ENCODE measurements at places on chromosomes 12 and 14.
A peak's percentile ranks its signal among the peaks of the same experiment; 100 is the strongest.

- DNase-seq: no peak
Measured at GRCh38 chr14:93301821-93302447, 30.9 kb downstream of the BTBD7 start.

DNA sequence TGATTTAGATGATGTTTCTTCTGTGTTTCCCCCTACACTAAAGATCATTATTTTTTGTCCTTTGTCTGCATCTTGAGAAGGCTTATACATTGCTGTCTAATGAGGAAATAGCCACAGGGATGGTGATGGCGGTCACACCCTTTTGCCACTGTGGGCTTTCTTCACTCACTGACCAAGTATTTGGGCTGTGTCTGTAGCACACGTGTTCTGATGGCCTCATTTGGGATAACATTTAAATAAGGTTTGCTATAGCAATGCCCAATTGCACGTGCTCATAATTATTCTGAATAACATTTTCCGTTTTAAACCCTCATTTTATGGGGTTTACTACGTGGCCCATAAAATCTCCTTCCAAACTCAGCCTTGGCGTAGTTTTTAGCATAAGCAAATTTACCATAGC lies 230.3 kb upstream of the PRICKLE1 start:
- DNase-seq: no peak

DNA sequence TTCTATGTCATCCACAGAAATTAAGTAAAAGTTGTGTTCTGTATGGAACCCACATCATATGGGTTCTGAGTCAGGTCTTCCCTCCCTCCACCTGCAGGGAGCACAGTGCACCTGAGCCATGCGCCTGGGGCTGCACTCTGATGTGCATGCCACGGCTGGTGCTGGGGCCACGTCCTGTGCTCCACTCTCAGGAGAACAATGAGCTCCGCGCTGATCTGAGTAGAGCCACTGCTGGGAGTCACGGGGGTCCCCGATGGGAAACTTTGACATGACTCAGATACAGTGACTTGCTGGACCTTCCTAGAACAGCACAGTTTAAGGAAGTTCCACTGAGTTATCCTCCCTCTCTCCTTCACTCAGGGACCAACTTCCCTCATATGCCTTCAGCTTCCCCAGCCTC lies 683.4 kb downstream of the TMEM121 start:
- peak; percentile 57 for DNase-seq

GRCh38 chr12:61536525-61536924 lies 723.7 kb upstream of the USP15 start:
- no peak for DNase-seq

DNA sequence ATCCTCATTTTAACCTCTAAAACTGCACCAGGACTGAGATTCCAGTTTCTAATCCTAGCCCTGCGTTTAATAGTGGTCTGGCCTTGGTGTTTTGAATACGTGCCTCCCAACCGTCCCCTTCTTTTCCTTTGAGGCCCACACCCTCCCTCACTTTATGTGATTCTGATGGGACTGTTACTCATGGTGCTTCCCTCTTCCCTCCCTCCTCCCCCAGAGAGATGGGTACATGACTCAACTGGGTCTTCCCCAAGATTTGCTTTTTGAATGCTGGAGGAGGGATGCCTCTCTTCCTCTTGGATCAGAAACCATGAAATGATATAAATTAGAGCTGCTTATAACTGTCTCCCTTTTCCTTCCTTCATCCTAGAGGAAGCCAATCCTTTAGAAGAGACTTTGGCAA lies 8.2 kb upstream of the PPP2R5E start:
- no peak for DNase-seq

DNA sequence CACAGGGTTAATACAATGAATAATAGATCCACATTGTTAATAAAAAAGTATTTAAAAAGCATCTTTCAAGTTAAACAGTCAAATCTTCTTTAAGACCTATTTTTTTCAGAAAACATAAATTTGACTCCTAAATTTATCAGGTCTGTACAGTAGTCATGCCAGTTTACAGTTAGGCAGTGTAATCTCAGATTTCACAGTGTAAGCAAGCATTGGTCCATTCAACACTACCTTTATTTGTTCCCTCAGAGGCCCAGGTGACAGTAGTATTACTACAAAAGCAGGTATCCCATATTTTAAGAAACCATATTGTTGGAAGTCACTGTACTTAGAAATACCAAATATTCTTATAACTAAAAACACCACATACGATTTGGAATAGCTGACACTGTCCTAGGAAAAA lies 6.1 kb downstream of the ATP2B1 start:
- no peak for DNase-seq

All from activated CD8-positive, alpha-beta memory T cell treated with anti-CD3 and anti-CD28 coated beads for 24 hours (primary cell).